CD4-positive, alpha-beta T cell (primary cell): ENCODE measurements at places on chromosomes 7 and 10.

DNA sequence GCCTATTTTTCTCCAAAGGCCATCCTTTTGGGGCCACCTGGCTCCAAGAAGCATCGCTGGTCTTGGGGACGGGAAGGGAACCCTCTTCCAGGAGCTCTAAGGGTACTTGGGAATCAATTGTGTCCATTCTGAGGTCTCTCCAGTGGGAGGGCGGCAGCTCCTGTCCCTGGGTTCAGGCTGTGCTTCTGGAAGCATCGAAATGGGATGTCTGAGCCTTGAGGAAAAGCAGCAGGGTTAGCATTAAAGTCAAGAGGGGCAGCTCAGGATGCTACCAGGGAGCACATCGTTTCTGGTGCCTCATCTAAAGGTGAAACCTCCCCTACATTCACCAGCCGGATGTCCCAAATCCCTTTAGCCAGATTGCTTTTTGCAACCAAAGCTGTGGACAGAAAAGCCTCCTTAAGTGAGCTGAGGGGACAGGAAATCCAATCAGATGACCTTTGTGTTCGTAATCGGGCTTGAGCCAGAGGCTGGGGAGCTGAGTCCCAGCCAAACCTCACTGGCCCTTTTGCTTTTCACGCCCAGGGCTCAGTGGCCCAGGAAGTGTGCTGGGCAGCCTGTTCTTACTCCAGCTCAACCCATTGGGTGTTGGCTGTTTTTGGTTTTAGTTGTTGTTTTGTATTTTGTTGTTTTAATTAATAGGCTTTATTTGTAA lies 88.8 kb upstream of the ANLN start:
- DNase-seq = no peak

DNA sequence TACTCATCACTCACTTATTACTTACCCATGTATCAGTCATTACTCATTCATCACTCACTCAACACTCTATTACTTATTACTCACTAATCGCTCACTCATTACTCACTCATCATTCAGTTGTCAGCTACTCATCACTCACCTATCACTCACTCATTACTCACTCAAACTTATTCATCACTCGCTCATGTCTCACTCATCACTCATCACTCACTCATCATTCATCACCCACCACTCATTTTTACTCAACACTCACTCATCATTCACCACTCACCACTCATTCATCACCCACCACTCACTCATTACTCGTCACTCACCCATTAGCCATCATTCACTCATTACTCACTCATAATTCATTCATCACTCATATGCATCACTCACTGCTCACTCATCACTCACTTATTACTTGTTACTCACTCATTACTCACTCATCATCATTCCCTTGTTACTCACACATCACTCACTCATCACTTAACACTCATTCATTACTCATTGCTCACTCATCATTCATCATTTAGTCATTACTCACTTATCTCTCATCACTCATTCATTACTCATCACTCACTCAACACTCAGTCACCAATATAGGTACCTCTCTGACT lies 237.9 kb downstream of the ADARB2 start:
- no peak for DNase-seq

DNA sequence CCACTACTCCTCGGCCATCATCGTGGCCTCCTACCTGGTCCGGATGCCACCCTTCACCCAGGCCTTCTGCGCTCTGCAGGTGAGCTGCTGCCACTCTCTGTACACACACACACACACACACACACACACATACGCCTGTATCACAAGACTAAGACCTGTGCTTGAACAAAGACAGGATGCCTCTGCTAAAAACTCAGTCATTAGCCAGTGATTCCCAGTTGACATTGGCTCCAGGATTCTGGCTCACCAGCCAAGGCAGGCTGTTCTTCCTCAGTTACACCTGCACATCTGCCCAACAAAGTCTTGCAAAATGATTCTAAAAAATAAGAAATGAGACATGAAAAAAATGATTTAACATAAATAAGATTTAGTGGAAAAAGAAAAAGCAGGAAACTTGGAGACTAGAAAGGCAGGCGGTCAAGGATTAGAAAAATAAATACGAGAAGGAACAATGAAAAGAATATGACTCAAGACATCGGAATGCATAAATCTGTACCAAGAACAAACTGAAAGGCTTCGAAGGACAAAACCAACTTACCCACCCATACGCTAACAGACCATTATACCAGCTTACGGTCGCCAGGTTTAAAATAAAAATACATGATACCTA lies 7.4 kb upstream of the LRRC18 start:
- no peak for DNase-seq

DNA sequence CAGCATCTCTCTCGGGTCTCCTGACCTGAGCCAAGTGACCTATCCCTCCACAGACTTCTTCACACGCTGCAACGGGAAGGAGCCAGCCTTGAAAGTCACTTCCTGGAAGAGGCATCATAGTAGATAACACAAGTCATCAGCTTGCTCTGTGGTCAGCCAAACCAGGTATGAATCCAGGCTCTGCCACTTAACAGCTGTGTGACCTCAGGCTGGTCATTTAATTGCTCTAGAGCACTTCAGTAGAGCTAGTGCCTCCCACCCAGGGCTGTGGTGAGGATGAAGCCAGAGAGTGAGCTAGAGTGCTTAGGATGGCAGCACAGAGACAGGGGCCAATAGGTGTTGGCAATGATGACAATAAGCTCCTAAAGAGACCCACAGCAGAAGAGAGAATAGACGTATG lies 247.7 kb upstream of the ZMIZ1 start:
- DNase-seq = no peak

- no peak for DNase-seq
Observed at GRCh38 chr7:100789055-100789454, 38.3 kb downstream of the EPHB4 start.

GRCh38 chr7:157021871-157022680 lies 11.6 kb upstream of the MNX1 start:
- no peak for DNase-seq

DNA sequence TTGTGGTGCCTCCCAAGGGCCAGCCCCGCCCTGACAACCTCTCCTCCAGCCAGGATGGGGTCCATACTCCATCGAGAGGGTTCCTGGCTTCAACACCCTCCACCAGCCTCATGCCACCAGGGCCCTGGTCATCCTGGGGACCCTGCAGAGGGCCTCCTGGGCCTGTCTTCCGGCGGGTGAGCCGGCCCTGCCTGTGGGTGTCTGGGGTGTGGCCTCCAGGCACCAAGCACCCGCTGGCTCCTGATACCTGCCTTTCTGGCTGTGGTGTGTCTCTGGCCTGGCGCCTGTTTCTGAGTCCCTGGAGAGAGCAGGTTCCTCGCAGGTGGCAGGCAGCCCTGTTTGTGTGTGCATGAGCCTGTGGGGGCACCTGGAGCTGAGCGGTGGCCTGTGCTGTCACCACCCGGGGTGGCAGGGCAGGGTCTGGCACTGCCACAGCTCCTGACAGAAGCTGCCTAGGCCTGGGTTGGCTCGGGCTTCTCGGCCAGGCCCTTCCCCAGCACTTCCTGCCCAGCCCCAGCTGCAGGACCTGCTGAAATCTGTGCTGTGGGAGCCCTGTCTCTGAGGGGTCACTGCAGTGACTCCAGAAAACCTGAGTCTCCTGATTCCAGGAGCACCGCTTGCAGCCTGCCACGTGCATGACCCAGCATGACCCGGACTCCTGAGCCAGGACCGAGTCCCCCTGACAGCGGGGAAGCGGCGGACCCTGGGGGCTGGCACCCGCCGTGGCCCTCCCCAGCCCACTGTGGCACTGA lies 18.4 kb downstream of the ADAM8 start:
- peak; percentile 35 for DNase-seq

- no peak for DNase-seq
Observed at GRCh38 chr7:47039089-47039648, 542.7 kb downstream of the TNS3 start.

DNA sequence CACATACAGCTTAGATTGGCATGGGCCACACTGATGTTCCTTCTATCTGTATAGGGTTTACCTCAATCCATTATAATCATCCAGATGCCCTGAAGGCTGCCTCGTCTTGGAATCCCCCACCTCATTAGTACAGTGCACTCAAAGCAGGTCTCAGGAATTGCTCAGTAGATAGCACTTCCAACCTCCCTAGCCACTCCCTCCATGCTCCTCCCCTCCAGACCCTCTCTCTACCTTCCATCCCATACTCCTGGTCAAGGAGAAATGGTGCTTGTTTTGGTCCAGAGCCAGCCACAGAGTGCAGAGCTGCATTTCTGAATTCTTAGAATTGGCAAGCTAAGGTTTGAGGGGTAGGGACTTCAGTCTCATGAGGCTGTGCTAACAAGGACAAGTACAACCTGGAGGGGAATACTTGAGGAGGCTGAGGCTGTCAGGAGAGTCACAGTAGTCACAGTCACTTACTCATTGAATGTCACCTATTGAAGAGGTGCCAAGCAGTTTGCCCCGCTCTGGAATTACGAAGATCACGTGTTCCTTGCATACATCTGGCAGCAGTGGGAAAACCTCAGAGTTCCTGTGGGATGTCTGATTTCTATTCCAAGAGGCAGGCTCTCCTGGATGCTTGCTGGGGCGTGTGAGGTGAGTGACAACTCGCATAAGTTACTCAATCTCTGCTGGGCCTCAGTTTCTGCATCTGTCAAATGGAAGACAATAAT lies 60.7 kb upstream of the ZNF746 start:
- DNase-seq = no peak

DNA sequence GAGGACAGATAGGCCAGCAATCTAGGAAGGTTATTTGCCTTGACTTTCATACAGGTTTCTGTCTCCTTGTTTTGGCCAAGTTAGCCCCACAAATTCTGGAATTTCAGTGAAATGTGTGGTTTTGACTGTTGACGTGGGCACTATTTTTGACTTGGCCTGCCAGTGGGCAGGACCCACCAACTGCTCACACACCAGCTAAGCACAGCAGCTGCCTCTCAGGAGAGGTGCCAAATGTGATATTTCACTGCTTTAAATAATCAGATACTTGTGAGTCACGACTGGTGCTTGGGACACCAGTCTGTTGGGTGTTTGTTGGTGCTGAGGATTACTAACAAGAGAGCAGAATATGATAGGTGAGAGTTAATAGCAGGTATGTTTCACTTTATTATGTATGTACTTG lies 409.7 kb upstream of the MTPN start:
- no peak for DNase-seq

- no peak for DNase-seq
Observed at GRCh38 chr7:91771921-91772815, 108.3 kb downstream of the MTERF1 start.

DNA sequence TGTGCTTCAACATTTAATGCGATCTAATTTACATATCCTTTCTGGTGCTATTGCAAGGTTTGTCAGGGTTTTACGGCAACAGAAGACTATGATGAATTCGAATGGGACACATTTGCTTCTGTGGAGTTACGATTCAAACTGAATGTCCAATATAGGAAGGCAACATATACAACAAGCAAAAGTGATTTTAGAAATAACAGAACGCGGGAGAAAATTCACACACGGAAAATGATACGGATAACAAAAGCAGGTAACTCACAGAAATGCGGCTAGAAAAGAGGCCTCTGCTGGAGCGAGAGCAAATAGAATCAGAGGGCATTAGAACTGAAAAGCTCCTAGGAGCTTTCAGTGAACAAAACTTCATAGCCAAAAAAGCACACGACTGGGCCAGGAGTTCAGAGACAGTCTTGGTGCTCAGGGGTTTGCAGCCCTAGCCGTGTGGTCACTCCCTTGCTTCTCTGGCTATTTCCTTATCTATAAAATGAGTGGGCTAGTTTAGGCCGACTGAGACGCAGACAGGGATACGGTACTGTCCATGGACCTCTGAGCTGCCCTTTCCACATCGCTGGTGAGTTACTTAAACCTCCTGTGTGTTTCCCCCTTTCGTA lies 557 bp upstream of the TAX1BP1 start:
- DNase-seq = peak; percentile 1

GRCh38 chr10:121553511-121554264 lies 44.6 kb downstream of the FGFR2 start:
- no peak for DNase-seq

GRCh38 chr10:131404886-131405285 lies 93.4 kb upstream of the TCERG1L start:
- no peak for DNase-seq

DNA sequence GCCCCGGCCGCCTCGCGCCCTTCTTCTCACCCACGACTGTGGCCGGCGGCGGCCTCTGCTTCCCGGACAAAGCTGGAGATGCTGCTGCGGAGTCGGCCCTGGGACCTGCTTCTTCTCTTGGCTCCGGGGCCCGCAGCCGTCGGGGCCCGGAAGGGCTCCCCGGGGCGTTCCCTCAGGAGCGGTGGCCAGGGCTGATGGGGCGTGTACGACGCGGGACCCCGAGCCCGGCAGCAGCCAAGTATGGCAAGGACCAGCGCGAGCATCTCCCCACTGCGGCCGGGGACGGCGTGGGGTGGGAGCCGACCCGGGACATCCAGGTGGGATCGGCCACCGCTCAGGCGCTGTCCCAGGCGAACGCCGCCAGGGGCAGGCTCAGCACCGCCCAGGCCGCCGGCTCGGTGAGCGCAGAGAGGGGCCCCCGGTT lies 27.6 kb upstream of the BMS1 start:
- DNase-seq = no peak

- DNase-seq = no peak
Observed at GRCh38 chr10:30018496-30018895, 40.9 kb downstream of the JCAD start.

GRCh38 chr7:91504919-91505318 lies 240.7 kb downstream of the FZD1 start:
- no peak for DNase-seq

DNA sequence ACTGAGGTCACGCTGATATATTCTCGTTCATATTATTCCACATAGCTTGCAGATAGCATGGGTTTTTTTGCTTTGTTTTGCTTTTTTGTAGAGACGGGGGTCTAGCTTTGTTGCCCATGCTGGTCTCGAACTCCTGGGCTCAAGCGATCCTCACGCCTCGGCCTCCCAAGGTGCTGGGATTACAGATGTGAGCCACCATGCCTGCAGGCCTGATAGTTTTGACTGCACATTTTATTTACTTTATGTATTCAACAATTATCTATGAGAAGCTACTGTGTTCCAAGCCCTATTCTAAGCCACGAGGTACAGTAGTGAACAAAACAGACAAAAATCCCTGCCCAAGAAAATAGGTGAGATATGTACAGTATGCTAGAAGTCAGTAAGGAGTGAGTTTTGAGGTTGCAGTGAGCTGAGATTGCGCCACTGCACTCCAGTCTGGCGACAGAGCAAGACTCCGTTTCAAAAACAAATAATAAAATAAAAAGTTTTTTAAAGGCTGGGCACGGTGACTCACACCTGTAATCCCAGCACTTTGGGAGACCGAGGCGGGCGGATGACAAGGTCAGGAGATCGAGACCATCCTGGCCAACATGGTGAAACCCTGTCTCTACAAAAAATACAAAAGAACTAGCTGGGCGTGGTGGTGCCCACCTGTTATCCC lies 1.3 kb upstream of the YWHAG start:
- DNase-seq = no peak
